Right ventricle myocardium inferior (tissue), 1 donor: ENCODE measurements at places on chromosomes 3 and 15. TPM values are rescaled to one million over a fixed set of nuclear protein-coding genes. Genes with fewer than 3 reads are reported as not detected.

Gene BUB1B
- total RNA-seq = 2.4 TPM

Gene CFAP100
- total RNA-seq = not detected

Gene MTHFS
- 19.1 TPM for total RNA-seq

Gene B3GALNT1
- total RNA-seq = 51.8 TPM

Gene TUSC7
- not detected for total RNA-seq
